Nucleus accumbens (tissue), 56 donors: ENCODE measurements at places on chromosomes 4 and X.

- no peak for DNase-seq
Observed at GRCh38 chrX:15293451-15293850, 22.0 kb downstream of the ASB11 start.

GRCh38 chr4:113179091-113179490 lies 129.6 kb downstream of the ANK2 start:
- DNase-seq = no peak

GRCh38 chr4:152579107-152579764 lies 43.3 kb upstream of the FBXW7 start:
- DNase-seq = no peak

GRCh38 chr4:60930866-60931265 lies 269.3 kb upstream of the ADGRL3 start:
- no peak for DNase-seq

- no peak for DNase-seq
Observed at GRCh38 chr4:33116871-33117270, 2396.7 kb downstream of the PCDH7 start.

- DNase-seq = no peak
Observed at GRCh38 chr4:134754301-134755019, 552.9 kb upstream of the PABPC4L start.

DNA sequence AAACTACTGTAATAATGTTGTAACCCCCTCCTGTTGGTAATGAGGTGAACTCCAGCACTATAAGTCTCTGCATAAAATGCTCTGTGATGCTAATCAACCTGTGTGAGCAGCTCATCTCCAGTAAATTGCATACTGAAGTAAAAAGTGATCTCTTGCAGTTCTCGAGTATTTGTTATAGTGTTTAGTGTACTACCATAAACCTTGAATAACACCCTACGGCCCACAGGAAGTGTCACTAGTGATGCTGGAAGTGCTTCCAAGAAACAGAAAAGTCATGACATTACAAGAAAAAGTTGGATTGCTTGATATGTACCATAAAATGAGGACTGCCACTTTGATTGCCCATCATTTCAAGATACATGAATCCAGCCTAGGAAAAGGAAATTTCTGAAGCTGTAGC lies 39.0 kb downstream of the IL15 start:
- DNase-seq = no peak

GRCh38 chr4:121375262-121375661 lies 5.6 kb downstream of the QRFPR start:
- DNase-seq = no peak

GRCh38 chrX:2418000-2418399 lies 82.8 kb downstream of the DHRSX start:
- no peak for DNase-seq

DNA sequence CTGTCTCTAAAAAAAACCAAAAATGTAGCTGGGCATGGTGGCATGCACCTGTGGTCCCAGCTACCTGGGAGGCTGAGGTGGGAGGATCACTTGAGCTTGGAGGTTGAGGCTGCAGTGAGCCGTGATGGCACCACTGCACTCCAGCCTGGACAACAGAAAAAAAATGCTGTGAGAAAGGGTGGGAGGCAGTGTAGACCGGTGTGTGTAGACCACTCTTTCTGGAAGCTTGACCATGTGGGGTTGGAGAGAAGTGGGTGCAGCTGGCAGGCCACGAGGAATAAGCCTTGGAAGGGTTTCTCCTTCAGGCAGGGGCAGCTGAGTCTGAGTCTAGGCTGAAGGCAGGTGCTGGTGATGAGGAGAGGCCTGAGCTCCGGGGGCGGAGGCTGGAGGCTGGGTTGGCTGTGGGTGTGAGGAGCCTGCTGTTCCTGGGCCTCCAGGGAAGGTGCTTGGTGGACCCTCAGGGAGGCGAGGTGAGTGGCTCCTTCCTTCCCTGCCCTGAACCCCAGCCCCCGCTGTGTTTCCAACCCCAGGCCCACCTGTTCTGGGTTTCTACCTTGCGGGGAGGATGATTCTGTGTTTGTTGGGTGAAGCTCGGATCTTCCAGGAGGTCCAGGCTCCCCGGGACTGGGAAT lies 9.3 kb upstream of the TBC1D14 start:
- DNase-seq = no peak

DNA sequence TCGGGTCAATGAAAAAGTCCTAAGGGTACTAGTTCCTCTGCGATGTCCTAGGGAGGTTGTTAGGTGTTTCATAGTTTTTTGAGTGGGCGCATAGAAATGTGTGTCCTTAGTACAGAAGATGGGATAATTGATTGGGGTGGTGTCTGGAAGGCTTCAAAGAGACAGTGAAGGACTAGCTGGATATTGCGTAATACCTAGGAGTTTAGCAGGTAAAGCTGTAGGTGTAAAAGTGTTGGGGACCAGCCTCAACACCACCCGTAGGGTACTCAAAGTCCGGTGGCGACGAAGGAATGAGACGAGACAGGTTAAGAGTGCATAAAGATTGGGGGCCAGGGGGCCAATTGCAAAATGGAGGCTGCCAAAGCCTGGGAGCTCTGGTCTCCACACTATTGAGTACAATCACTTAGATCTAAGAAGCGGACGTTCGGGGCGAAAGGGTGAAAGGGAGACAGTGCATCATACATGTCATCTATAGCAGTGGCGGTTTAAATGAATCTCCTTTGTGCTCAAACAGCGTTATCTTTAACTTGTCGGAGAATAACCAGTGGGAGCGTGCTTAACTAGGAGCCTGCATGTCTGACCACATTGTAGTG lies 1.0 kb downstream of the TRMT44 start:
- no peak for DNase-seq

- no peak for DNase-seq
Observed at GRCh38 chrX:129653181-129653970, 1.4 kb downstream of the APLN start.
